ENCODE measurements at places on chromosomes 11 and 22. TPM values are rescaled to one million over a fixed set of nuclear protein-coding genes. Genes with fewer than 3 reads are reported as not detected.

Gene OR10S1
- total RNA-seq, result 0.54 TPM

Gene MYRF
- total RNA-seq, result under 0.01 TPM

Gene PRRG4
- 8.4 TPM for total RNA-seq

Gene OR8A1
- not detected for total RNA-seq

Gene IRAG1
- 2.0 TPM for total RNA-seq

Gene TEAD1
- 93.9 TPM for total RNA-seq

Gene MCHR1
- 0.50 TPM for total RNA-seq

Gene SPON1
- total RNA-seq, result 0.17 TPM

Gene CCDC116
- total RNA-seq, result 0.17 TPM

Gene SLC22A12
- total RNA-seq, result not detected

Gene FBLN1
- 135 TPM for total RNA-seq

Gene NNMT
- total RNA-seq, result 605 TPM

Gene AP5B1
- total RNA-seq, result 6.7 TPM

Gene DCHS1
- 0.50 TPM for total RNA-seq

Gene CST6
- 21.5 TPM for total RNA-seq

Gene FBXO3
- total RNA-seq, result 25.4 TPM

Gene CNGA4
- 0.17 TPM for total RNA-seq

Gene SCUBE2
- total RNA-seq, result 0.56 TPM

Gene CDKN1C
- 0.38 TPM for total RNA-seq

Gene PTPN5
- not detected for total RNA-seq

Gene OR52N4
- not detected for total RNA-seq

Gene FOLR3
- total RNA-seq, result 153 TPM

Gene SMTNL1
- total RNA-seq, result not detected

Gene HORMAD2
- not detected for total RNA-seq

Gene MUC6
- under 0.01 TPM for total RNA-seq

Gene CELSR1
- 69.5 TPM for total RNA-seq

Gene C22orf15
- total RNA-seq, result not detected

Gene EXT2
- 136 TPM for total RNA-seq

Gene TTC28
- total RNA-seq, result 27.5 TPM

Gene SC5D
- 67.8 TPM for total RNA-seq

Gene THY1
- 5.7 TPM for total RNA-seq

Gene HDHD5
- 27.2 TPM for total RNA-seq

Gene TEX12
- 0.50 TPM for total RNA-seq

Gene OR52H1
- total RNA-seq, result not detected

Gene ANO1
- 181 TPM for total RNA-seq

Gene SAA2
- 4.9 TPM for total RNA-seq

Gene CCDC73
- total RNA-seq, result not detected

Gene SLC35F2
- total RNA-seq, result 23.5 TPM

Gene OR52E4
- not detected for total RNA-seq

Gene JAML
- total RNA-seq, result not detected

All from mammary epithelial cell (primary cell).